Upper lobe of left lung (tissue), 6 donors: ENCODE measurements at places on chromosomes 6 and 20.

- DNase-seq, result no peak
These were observed 38.1 kb downstream of the FAM50B start for GRCh38 chr6:3887150-3887700.

GRCh38 chr6:72787391-72788031, 165.6 kb downstream of the KCNQ5 start:
- DNase-seq, result peak; percentile 44

- no peak for DNase-seq
These were observed 12.6 kb upstream of the UBR2 start for GRCh38 chr6:42551217-42551616.

DNA sequence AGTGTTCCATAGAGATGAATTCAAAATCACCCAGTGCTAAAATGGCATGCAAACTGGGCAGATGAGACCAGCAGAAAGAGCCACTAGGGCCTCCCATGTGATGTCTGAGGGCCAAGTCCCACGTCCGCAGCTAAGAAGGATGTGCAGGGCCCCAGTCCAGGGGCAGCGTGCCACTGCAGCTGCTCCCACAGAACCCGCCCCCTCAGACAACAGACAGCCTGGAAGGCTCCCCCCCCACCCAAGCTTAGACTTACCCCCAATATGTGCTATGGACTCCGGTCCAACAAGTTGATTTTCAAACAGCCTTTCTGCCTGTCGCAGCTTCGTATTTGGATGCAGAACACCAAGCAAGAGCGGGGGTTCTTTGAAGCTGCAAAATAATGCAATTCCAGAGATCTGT, 14.0 kb downstream of the APMAP start:
- DNase-seq, result peak; percentile 12

- DNase-seq, result peak; percentile 32
These were observed 9.2 kb upstream of the PRSS16 start for GRCh38 chr6:27238010-27238983.

GRCh38 chr6:37283268-37283667, 25.3 kb upstream of the TMEM217 start:
- no peak for DNase-seq

- no peak for DNase-seq
These were observed 259.2 kb downstream of the UTRN start for GRCh38 chr6:144544266-144544830.

GRCh38 chr20:25592135-25592852, 7.0 kb upstream of the NINL start:
- DNase-seq, result no peak

DNA sequence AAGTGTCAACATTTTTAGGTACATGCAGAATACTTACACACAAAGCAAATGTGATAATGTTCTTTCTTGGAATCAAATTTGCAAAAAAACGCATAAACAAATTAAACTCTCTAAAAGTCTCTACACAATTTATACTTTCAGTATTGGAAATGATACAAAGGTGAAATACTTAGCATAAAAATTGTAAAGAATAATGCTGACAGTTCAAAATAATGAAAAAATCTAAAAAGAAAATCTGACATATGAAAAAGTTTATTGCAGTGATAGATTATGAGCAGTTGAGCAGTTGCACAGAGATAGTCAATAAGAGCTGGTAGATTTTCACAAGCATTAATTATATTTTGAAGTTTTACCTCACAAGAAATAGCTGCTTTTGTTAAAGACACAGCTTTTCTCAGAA, 1176.4 kb upstream of the EYS start:
- no peak for DNase-seq

DNA sequence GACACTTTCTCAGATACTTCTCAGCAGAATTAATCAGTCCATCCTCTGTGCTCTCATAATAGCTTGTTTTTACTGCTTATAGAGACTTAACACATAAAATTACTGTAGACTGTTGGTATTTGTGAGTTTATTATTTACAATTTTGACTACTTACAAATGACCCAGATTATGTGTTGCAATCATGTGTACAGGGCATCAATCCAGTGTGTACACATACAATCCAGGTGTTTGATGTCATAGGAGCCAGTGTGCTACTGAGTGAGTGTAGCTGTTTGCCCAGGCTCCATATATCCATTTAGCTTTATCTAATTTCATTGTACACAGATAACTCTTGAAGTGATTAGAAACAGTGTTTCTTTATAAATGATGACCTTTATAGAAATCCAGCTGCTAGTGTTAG, 31.3 kb downstream of the TRMT11 start:
- no peak for DNase-seq

DNA sequence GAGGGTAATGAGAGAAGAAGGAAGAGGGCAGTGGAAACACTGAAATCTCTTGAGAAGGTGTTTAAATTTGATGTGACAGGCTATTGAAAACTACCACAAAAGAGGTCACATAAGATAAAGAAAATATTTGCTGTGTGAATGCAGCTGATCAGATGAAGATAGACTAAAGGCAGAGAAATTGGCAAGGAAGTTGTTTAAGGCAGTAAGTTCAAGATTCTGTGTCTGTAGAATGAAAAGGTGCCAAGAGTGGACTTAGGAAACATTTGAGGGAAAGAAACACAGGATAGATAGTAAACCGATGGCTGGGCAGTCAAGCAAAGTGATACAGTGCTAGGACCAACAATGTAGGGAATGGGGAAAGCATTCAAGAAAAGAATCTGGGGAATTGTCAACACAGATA, 332.3 kb upstream of the MARCKS start:
- DNase-seq, result no peak

DNA sequence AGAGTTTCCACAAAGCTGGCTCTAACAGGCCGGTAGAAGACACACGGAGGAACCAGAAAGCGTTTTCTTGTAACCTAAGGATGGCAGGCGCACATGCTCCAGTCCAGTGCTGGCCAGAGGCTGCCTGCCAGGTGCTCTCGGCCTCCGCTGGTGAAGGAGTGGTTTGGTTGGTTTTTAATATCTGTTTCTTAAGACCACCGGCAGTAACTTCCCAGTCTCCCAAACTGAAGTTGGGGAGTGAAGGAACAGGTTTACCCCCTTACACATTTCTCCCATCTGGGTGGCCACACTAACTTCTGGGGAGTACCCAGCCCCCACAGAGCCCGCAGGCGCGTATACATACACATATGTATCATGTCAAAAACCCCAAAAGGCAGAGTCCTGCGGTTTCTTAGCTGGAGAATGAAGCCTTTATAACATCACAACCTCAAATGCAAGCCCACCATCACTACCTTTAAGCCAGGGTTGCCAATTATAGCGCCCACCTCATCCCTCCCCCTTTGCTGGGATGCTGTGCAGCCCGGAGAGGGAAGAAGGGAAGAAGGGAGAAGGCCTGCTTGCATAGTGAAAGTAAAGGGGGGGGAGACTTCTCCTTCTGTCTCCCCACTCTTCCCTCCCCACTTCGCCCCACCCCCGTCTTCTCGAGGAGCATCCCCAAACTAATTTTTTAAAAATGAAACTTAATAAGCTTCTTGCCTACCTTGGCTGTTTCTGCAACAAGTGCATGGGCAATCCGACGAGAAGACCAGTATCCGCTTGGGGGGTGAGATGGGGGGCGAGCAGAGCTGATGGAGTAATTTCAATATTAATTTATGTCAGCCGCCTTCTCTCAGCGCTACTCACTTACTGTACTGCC, 1.0 kb downstream of the TRERF1 start:
- peak; percentile 24 for DNase-seq

- no peak for DNase-seq
These were observed 14.8 kb upstream of the MCHR2 start for GRCh38 chr6:100008857-100009256.

- no peak for DNase-seq
These were observed 89.9 kb upstream of the SHLD1 start for GRCh38 chr20:5660346-5660745.

DNA sequence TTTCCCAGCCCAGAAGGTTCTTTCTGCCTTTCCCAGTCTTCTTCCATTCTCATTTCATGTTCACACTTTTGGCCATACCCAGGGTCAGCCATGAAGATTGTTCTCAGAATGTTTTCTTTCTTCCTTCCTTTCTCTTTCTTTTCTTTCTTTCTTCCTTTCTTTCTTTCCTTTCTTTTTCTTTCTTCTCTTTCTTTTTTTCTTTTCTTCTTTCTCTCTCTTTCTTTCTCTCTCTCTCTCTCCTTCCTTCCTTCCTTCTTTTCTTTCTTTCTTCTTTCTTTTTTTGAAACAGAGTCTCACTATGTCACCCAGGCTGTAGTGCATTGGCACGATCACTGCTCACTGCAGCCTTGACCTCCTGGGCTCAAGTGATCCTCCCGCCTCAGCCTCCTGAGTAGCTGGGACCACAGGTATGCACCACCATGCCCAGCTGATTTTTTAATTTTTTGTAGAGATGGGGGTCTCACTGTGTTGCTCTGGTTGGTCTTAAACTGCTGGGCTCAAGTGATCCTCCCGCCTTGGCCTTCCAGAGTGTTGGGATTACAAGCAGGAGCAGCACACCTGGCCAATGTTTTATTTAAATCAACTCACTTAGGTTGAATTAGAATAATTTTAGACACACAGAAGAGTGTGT, 13.1 kb upstream of the FAM110A start:
- no peak for DNase-seq

DNA sequence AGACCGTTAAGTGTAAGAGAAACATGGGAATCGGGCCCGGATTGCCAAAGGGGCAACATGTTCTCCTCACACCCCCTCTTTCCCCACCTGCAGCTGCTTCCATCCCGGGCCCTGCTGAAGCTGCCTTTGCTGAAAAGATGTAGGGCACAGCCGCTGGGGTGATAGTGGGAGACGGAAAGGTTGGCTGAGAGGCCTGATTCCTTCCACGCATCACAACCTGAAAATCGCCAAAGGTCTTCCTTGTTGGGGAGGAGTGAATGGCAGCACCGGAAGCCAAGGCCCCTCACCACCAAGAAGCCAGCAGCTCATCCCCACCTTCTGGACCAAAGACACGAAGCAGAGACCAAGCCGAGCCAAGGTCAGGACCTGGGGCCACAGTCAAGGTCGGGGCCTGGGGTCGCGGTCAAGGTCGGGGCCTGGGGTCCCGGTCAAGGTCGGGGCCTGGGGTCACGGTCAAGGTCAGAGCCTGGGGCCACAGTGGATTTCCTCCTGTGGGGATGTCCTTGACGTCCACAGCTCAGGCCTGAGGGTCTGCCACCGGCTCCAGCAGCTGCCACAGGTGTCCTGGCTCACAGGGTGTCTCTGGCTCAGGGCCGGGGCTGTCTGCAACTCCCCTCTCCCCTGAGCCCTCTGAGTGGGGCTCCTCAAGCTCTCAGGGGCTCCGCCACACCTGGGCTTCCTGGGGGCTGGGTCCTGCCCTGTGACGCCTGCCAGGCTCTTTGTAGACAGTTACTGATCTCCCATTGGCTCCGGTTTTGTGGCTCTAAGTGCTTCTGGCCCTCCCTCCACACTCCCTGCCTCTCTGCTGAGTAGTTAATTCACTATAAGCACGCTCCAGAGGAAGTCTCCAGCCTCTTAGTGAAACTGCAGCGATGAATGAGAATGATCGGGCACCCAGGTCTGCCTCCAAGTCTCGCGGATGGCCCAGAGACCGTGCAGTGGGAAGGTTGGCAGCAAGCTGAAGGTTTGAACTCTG, 5.5 kb upstream of the CHRNA4 start:
- no peak for DNase-seq

- peak; percentile 49 for DNase-seq
These were observed 259.1 kb downstream of the HDGFL1 start for GRCh38 chr6:22828179-22829062.

DNA sequence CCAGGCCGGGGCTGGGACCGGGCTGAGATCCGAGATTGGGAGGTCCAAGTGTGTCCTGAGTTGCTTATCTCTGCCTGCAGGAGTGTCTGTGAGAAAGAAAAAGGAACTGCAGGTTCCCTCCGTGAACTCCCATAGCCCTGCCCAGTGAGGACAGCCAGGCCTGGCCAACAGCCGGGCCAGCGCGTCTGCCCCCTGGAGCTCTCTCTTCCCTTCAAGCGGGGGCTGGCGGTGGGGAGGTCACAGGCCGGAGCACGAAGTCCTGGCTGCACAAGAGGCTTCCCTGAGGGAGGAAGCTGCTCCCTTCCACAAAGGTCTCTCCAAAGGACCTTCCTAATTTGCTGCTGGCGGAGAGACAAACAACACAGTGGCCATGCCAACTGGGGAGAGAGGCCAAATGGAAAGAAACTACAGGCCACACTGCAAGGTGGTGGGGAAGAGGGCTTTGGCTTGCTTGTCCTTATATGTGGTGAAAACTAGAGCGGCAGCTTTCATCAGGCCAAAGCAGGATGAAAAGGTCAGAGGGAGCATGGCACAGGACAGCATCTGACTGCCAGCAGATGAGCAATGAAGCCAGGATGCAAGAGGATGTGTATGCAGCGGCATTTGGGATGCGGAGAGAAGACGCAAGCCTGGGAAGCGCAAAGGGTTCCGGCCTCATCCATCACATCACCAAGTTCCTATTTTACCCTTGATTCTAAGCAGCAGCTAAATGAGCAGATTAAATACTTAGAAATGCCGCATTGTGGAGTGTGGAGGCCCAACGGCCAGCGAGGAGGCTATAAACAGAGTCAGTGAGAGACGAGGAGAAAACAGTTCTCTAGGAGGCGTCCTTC, 260.0 kb downstream of the ERMARD start:
- DNase-seq, result peak; percentile 47

- DNase-seq, result no peak
These were observed 131.6 kb downstream of the HFE start for GRCh38 chr6:26218824-26219223.

GRCh38 chr6:117373211-117373813, 52.4 kb downstream of the ROS1 start:
- no peak for DNase-seq

GRCh38 chr6:131954775-131955107, 3.6 kb upstream of the CCN2 start:
- no peak for DNase-seq

- no peak for DNase-seq
These were observed 392.9 kb downstream of the GJA1 start for GRCh38 chr6:121828146-121828886.

DNA sequence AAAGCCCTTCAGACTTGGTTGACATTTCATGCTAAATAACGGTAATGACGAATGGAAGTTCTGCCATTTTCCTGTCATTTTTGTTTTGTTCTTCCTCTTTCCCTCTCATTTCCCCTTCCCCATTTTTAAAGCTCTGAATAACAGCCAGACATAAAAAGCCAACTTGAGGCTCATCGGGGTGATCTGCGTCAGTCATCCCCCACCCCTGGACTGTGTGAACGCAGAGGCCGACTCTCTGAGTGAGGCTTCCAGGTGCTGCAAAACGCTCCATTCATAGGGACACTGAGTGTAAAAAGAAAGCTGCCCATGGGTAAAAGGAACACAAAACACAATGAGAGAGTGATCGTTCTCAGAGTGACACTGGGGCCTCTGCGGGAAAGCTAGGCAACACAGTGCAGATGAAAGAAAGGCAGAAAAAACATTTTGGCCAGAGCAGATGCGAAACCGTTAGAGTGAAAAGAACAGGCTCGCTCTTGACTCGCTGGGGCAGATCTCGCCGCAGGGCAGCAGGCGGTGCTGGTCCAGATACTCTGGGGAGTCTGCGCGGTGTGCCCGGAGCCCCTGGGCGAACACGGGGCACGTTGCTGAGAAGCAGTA, 684.8 kb downstream of the QKI start:
- DNase-seq, result no peak

- DNase-seq, result no peak
These were observed 14.0 kb downstream of the RBL1 start for GRCh38 chr20:37081717-37082289.

DNA sequence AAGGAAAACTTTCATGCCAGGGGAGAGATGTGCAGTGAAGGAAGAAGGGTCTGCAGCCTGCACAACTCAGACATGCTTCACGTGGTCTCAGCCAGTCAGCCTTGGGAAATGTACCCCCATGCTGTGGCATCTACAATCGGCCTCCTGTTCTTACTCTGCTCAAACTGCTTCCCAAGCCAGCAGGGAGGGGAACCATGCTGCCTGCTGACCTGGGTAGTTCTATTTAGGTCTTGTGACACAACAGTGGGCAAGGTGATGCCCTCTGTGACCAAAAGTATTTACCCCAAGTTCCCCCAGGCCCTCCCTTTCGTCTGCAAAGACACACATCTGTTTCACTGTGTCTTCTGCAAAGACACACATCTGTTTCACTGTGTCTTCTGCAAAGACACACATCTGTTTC, 106.9 kb downstream of the SLC23A2 start:
- DNase-seq, result no peak
